Cerebellar nuclear complex (tissue), 1 donor: ENCODE measurements at places on chromosomes 6 and 20.
A peak's percentile ranks its signal among the peaks of the same experiment; 100 is the strongest.

DNA sequence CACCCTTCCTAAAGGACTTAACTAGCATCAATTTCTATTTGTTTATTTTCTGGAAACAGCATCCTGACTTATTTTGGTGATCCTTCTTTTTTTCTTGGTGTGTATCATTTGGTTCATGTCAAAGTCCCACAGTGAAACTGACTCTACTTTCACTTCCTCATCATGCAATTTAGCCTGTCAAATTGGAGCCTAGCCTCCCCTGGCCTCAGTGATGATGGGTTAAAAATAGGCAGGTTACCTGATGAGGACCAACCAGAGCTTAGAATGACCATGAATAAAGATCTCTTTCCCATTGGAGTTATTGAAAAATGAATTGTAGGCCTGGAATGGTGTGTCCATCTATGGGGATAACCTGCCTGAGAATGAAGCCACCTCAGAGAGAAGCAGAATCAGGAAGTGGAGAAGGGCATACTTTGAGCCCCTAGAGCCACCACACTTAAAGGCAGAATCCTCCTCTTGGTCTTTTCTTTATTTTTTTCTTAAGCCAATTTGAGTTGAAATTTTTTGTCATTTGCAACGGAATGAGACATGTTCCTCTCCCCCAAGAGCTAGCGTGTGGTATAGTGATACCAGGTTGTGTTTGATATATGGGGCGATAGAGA is 105.6 kb downstream of the BTBD3 start:
- no peak for DNase-seq

DNA sequence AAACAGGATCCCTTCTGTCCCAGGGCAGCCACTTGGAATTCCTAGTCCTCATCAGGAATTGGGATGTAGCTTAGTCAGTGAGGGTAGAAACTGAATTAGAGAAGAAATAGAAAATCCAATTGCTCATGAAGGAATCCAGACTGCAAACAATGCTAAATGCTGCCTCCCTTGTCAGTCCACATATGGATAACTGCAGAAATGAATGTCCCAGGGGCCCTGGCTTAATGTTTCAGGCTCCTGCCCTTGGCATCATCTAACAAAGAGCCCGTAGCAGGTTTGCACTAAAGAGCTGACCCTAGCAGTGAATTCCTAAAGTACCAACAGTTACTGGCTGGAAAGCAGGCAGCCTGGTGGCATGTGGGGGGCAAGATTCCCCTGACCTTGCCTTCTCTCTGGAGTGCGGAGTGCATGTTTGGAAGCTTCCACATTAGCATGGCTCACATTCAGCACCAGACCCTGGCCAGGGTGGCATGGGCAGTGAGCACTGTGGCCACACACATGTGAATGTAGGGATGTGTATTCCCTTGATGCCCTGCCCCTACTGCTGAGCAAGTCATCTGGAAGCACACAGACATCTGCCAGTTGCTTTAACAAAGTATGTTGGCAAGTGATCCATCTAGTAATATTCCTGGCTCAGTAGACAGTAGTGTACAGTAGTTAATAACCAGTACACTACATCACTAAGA is 394.5 kb downstream of the CDC5L start:
- DNase-seq: no peak

- no peak for DNase-seq
Measured at GRCh38 chr6:113102761-113103160, 754.4 kb upstream of the MARCKS start.

- no peak for DNase-seq
Measured at GRCh38 chr6:28580475-28580874, 54.8 kb downstream of the GPX5 start.

- DNase-seq: no peak
Measured at GRCh38 chr6:128952902-128953301, 70.0 kb downstream of the LAMA2 start.

- DNase-seq: no peak
Measured at GRCh38 chr6:107185391-107185970, 70.2 kb upstream of the BEND3 start.

DNA sequence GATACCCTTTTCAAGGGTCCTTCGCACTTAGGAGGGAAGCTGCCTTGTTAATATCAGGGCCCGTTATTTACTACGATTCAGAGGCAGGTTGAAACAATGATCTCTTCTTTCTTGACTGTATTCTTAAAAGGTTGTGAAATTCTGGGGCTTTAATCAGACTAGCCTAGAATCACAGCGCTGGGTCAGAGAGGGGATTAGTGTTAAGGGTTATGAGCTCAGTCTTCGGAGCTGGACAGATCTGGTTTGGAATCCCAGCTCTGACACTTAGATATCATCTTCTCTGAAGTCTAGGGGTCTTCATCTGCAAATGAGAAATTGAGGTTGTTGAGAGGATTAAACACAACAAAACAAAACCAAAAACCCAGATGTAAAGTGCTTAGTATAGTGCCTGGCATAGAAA is 77.4 kb downstream of the CD83 start:
- DNase-seq: no peak

DNA sequence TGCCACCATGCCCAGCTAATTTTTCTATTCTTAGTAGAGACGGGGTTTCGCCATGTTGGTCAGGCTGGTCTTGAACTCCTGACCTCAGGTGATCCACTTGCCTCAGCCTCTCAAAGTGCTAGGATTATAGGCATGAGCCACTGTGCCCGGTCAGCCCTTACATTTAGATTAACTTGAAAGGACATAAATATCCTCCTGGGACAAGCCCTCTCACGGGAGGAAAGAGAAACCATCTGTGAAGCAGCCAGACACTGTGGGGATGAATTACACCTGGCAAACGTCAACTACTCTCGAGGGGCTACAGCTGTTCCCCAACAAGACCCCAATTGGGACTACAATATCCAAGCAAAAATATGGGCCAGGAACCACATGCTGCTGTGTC is 32.7 kb upstream of the SAMHD1 start:
- no peak for DNase-seq

DNA sequence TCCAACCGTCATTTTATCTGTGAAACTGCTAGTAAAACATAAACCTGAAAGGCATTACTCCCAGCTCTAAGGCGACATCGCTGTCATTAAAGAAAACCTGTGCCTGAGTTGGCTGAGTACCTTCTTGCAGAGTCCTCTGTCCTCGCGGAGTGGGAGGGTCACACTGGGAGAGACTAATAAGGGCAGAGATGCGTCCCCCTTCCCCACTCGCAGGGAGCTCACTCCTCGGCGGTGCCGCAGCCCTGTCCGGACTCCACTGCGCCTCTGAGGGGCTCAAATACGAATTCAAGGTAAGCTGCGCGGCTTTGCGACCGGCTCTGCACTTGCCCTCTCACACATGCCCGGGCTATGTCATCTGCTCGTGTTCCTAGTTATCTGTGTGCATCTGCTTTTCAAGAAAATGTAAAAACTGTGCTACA is at the start of gene COL19A1:
COL19A1 (plus strand) TSS at position 206 of the 419 bp plus-strand sequence. CDS start 13,012 bp downstream, outside the sequence.
- peak; percentile 2 for DNase-seq

DNA sequence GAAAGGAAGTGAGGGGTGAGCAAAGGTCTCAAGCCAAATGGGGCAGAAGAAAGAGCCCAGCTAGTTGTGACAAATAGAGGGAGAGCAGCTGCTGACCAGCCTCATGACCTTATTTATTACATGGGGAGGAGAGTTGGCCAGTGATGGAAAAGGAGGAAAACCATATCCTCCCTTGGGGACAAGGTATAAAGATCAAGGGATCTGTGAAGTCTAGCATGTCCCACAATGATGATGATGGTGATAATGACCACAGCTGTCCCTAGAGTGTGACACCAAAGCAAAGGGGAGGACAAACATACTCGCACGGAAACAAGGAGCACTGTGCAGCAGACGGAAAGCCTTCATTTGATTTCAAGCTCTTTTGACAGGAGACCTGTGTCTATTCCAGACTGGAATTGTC is 190.4 kb upstream of the MCHR2 start:
- no peak for DNase-seq

DNA sequence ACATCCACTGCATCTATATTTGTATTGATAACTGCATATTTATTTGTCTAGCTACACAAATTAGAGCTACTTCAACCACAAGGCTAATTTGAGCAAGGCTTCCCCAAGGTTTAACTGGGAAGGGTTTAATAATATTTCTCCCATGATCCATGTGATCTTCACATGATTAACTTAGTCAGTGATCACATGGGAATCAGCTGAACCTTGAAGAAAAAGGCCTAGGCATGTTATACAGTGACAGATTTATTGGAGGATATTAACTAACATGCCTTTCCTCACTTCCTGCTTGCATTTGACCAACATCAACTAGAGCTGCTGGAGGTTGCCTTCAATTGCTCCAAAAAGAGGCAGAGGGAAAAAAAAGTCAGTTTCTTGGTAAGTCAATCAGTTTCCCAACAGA is 417.0 kb downstream of the HAO1 start:
- DNase-seq: no peak

- no peak for DNase-seq
Measured at GRCh38 chr6:131250122-131250521, 114.9 kb downstream of the AKAP7 start.

GRCh38 chr6:121917834-121918559 is 481.5 kb upstream of the HSF2 start:
- no peak for DNase-seq

- no peak for DNase-seq
Measured at GRCh38 chr6:78611102-78611620, 256.2 kb upstream of the IRAK1BP1 start.

DNA sequence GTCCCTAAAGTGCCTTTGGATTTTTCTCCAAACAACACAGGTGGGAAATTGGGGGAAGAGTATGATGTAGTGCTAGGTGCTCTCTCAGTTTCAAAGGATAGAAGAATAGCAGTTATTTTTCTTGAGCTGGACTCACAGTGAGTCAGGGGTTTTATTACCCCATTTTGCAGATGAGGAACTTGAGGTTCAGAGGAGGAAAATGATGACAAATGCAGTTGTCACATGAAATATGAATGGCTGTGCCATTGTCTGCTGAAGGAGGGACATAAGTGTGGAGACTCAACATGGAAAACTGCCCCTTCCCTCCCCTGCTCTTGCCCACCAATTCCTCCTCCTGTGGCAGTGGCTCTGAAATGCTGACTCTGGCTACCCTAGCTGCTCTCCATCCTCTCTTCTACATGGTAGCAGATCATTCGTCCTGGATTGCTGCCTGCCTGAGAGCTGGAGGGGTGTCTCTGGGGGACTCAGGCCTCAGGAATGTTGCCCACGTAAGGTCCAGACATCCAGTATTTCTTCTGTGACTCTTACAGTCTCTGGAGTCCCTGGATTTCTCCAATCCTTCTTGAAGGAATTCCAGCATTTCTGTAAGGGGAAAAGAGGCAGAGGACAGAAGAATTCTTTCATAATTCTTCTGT is 37.6 kb upstream of the EPB41L1 start:
- no peak for DNase-seq

GRCh38 chr20:24773168-24773567 is 175.9 kb upstream of the CST7 start:
- no peak for DNase-seq

DNA sequence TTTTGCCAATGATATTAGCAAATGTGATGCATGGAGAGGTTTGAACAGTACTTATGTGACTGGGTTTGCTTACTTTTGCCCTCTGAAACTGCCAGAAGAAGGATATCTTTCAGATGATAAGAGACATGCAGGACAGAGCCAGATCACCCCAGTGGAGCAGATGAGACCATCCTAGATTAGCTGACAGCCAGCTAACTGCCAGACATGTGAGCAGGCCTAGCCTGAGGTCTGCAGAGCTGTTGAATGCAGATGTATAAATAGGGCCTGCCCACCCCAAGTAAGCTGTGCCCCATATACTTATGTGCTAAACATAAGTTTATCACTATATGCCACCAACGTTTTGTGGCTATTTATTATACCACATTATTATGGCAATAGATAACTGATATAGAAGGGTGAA is 5.9 kb downstream of the ZSCAN31 start:
- no peak for DNase-seq

DNA sequence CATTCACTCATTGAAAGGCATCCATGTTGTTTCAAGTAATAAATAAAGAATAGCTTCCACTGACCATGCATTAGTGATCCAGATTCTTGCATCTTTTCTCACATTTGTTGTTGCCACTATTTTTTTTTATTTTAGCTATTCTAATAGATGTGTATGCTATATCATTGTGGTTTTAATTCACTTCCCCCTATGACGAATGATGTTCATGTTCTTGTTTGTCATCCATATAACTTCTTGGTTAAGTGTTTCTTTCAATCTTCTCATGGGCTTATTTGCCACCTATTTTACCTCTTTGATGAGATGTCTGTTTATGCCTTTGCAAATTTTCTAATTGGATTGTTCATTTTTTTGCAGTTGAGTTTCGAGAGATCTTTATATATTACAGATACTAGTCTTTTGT is 681.2 kb downstream of the HDGFL1 start:
- no peak for DNase-seq

DNA sequence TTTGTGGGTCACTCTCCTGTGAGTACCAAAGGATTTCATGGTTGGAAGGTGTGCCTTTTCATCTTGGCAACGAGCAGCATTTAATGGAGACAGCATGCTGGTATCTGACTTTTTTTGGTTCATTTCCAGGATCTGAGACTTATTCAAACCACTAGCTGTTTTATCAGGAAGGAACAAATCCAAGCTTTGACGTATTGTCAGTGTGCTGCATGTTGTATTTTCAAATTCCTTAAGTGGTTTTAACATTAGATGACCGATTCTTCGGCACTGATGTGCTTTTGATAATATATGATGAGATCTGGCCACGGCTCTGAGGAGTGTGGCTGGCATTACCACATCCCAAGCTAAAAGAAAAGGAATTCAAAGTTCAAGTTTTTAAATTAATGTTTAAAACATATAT is 6.4 kb downstream of the RMND1 start:
- no peak for DNase-seq

DNA sequence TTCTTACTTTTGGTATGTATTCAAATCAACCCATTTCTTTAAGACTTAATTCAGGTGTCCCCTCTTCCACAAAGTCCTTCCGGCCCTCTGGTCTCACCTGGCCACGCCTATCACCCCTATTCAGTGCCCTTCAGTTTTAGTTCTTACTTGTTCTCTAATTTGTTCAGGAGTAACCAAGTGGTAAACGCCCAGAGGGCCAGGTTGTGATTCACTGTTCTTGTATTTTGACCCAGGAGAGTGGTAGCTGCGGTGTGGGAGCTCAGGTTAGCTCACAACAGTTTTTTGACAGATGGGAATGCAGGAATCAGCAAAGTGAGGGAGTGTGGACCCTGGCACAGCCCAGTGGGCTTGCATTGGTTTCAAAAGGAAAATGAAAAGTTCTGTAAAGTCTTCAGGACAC is 81.7 kb upstream of the RIPOR2 start:
- DNase-seq: no peak

- no peak for DNase-seq
Measured at GRCh38 chr20:53556267-53556897, 37.3 kb downstream of the ZNF217 start.

- DNase-seq: no peak
Measured at GRCh38 chr6:1850840-1851157, 241.1 kb downstream of the FOXC1 start.

GRCh38 chr6:147201885-147202515 is 2.2 kb upstream of the STXBP5 start:
- no peak for DNase-seq
